ENCODE measurements at places on chromosomes 3 and 15.

DNA sequence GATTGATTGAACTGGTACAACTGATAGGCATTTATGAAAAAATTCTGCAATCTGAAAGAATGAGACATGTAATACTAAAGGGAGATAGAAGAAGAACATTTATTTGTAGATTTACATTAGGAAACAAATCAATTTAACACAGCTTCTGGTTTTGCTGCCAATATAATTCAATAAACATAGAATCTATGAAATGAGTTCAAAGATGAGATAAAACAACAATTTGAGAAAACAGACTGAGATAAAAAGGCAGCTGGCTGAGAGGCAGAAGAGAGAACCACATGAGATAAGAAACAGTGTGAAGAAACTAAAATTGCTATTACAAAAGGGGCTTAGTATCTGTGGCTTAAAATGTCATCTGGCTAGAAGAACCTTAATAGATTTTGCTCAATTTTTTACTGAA lies 176.6 kb downstream of the PYDC2 start:
- DNase-seq = no peak

DNA sequence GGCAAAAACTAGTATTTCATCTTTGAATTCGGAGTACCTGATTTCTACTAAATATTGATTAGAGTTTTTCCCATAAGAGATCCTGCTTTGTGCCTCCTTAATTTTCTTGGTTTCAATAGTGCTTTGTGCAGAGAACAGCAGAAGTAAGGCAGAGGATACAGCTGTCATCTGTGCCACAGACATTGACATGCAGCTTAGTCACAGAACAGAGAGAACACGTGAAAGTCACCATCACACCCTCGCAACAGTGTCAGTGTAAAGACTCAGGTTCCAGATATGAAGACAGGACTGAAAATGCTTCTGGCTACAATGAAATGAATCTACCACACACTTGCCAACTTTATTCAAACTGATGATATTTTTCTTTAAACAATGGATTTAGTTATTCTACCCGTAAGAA lies 942.8 kb upstream of the CFAP20DC start:
- DNase-seq = no peak

DNA sequence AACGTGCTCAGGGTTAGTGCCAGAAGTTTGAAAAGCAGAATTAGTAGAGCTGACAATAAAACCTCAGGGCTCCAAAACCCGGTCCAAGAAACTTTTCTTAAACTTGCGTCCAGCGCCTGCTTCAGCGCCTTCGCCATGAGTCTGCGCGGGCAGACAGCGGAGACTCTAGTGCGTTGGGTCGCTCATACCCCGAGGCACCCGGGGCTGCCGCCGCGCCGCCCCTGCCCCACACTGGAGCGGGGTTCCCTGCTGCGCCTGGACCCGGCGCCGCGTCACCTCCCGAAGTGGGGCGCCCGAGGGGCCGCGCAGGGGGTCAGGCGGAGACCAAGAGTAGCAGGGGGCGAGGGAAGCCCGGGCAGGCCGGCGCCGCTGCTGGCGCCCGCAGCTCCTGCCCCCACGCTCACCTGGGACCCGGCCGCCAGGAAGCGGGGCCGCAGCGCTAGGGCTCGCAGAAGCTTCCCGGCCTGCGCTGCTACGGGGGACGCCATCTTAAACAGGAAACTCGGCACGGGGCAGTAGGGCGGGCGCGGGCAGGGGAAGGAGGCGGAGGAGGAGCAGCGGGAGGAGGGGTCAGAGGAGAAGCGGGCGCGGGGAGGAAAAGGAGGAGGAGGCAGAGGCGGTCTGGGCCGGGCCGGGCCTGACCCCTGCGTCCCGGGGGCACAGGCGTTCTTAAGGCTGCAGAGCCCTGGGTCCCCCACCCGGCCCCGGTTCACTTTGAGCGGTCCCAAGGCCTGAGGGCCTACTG lies at the start of gene SUCLG2:
SUCLG2 (minus strand) TSS at position 514 of the 745 bp plus-strand sequence; CDS start at position 488, 26 bp downstream.
- DNase-seq = peak; percentile 70

DNA sequence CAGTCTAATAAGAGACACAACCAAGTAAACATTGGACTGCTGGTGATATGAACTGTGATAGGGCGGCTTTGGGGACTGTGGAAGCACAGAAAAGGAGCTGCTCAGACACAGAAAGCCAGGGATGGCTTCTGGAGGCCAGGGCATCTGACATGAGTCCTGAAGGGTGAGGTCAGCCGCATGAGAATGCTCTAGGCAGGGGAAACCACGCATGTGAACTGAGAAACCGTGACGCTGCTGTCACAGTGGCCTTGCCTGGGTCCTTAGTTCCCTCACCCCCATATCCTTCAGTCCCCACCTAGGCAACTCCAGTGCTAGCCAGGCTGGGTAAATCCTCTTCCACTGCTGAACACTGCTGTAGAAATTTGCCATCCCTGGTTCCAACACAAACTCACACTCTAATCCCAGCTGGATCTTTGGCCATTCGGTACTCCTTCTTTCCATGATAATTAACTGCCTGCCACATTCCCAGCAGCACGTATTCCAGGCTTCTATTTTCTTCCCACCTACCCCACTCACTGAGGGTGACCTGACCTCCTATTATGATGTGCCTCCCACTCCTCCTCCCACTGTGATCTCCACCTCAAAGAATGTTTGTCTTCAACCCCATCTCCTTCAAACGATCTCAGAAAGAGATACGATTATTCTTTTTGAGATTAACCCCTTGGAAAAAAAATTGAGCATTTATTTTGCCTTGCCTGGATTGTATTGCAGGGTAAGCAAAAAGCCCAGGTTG lies 31.4 kb downstream of the CRYGS start:
- DNase-seq = no peak

DNA sequence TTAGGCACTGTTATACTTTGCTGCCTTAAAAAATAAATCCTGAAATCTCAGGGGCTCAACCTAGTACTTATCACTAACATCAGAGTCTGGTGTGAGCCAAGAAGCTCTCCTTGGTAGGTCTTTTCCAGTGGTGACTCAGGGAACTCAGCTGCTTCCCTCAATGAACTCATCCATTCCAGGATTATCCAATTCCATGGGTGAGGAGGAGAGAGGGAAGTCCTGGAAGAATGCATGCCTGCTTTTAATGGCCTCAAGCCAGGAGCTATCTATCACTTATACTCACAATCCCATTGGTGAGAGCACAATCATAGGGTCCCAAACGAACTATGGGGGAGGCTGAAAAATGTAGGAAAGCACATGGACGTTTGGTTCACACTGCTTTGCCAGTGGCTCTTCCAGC lies 113.6 kb downstream of the POLR2M start:
- DNase-seq = no peak

All from HAP-1 (cell line).